G401 (cell line): ENCODE measurements at places on chromosomes 6 and 20.
A peak's percentile ranks its signal among the peaks of the same experiment; 100 is the strongest.

DNA sequence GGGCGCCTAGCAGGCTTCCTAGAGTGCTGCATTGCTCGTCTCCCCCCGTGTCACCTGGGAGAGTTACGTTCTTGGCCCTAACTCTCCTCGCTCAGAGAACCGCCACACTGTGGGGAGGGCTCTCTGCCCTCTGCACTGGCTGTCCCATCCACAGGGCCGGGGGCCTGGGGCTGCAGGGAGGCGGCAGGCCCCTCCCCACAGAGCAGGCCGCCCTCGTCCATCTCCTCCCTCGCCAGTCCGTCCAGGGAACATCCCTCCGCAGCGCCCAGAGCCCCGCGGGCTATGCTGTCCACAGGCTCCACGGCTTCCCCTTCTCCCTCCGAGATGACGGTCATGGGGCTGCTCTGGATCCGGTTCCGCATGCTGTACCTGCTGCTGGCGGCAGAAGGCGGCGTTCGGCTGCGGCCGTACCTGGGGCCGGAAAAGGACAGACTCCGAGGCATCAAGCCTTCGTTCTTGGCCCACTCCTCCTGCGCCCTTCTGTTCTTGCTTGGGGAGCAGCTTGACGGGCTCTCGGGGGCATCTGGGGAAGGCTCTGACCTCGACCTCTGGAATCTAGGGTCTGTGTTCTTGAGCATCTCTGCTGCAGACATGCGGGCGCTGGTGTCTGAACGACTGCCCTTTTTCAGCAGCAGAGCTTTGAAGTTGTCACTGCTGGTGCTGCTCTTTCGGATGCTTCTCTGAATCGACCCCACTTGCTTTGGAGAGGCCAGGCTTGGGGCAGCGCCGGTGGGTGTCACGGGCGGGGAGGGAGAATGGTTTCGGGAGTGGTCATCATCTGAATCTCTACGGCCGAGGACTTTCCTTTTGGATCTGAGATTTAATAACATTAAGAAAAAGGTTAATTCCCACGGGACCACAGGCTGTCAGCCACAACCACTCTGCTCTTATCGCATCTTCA lies 20.2 kb downstream of the HEBP2 start:
- DNase-seq: no peak

DNA sequence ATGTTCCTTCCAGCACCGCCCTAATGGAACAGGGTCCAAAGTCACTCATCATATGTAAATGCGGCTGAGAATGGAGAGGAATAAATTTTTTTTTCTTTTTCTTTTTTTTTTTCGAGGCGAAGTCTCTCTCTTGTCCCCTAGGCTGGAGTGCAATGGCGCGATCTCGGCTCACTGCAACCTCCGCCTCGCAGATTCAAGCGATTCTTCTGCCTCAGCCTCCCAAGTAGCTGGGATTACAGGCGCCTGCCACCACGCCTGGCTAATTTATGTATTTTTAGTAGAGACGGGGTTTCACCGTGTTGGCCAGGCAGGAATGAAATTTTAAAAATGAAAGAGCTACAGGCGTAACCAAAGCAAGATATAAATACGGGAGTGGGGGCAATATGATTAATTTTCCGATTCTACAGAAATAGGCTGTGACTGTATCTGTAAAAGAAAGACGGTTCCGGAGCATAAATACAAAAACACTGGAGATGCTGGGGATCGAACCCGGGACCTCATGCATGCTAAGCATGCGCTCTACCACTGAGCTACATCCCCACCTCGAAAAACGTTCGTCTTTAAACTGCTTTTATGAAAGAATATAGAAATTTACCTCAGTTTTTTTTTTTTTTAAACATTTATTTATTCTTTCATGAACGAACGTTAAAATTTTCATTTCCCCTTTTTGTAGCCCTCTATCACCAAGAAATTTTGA lies 132.2 kb downstream of the GPX5 start:
- DNase-seq: peak; percentile 87

DNA sequence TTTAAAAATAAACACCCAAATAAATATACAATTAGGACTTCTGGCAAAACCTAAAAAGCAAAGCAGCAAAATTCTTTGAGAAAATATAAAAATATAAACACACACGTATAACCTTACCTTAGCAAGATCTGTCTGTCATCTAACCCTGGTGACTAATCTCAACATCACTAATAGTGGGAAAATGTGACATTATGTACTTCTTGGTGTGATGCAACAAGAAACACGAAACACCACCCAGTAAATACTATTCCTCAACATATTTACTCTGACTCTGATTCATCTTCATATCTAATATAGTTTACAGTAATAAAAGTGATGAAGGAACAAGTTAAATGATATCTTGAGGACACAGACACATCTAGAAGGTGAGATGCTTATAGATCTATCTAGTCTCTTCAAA lies 332.6 kb upstream of the MANEA start:
- no peak for DNase-seq

DNA sequence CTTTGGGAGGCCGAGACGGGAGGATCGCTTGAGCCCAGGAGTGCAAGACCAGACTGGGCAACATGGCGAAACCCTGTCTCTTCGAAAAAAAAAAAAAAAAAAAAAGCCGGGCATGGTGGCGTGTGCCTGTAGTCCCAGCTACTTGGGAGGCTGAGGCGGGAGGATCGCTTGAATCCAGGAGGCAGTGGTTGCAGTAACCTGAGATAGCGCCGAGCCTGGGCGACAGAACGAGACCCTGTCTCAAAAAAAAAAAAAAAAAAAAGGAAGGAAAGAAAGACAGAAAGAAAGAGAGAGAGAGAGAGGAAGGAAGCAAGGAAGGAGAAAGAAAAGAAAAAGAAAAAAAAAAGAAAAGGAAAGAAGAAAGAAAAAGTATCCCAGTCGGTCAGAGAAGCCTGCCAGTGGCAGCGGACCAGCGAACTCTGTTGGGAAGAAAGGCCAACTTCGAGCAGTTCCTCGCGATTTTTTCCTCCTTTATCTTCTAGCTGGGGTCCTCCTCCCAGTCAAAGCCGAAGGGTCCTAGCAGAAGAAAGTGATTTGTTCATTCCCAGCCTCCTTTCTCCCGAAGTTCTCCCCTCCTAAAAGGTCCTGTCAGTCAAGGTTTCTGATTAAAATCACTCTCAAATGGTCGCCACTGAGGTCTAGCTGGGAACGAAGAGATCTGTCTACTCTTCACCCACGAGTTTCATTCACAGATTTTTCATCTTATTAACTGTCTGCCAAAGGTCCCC lies 2.4 kb upstream of the SYCP2L start:
- DNase-seq: no peak

- DNase-seq: peak; percentile 83
These were observed 49.4 kb upstream of the ARMC2 start for GRCh38 chr6:108798670-108799353.

- DNase-seq: no peak
These were observed 16.1 kb upstream of the CCN6 start for GRCh38 chr6:112037783-112038216.

DNA sequence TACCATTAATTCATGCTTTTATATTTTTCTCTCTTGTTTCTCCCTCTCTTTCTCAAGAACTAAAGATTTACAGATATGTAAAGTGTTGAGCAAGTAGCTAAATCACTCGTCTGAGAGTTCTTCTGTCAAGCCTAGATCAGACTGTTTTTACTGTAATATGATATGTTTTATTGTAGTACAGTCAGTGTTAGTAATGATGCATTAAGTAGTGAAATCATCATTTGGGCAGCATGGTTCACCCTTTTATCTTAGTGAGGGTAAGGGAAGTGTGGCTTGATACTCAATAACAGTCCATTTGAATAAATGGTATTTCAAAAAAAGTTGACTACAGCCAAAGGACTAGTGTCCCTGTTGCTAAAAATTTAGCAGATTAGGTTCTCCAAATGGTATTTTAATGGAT lies 9.2 kb downstream of the CYB5R4 start:
- DNase-seq: no peak

DNA sequence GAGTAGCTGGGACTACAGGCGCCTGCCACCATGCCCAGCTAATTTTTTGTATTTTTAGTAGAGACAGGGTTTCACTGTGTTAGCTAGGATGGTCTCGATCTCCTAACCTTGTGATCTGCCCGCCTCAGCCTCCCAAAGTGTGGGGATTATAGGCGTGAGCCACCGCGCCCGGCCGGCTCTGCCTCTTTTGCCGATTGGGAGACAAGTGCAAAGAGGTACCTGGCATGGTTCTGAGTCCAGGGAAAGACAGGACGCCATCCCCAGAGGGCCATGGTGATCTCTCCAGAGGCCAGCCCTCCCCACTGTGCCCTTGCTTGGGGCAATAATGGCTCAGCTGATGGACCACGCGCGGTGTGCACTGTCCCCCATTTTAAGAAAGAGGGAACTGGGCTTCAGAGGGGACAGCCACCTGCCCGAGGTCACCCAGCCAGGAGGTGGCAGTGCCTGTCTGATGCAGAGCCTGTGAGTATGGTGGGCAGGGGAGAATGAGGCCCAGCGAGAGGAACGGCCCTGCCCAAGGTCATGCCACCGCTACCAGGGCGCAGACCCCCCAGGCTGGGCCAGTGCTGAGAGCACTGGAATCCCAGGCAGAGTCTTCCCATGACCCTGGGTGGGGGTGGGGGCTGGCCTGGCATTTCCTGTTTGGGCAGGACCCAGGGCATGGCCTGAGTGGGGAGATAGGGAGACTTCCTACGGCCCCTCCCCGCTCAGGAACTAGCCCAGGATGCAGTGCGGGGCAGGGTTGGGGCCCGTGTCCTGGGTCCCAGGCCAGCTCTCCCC lies 61.0 kb downstream of the SNAI1 start:
- no peak for DNase-seq

DNA sequence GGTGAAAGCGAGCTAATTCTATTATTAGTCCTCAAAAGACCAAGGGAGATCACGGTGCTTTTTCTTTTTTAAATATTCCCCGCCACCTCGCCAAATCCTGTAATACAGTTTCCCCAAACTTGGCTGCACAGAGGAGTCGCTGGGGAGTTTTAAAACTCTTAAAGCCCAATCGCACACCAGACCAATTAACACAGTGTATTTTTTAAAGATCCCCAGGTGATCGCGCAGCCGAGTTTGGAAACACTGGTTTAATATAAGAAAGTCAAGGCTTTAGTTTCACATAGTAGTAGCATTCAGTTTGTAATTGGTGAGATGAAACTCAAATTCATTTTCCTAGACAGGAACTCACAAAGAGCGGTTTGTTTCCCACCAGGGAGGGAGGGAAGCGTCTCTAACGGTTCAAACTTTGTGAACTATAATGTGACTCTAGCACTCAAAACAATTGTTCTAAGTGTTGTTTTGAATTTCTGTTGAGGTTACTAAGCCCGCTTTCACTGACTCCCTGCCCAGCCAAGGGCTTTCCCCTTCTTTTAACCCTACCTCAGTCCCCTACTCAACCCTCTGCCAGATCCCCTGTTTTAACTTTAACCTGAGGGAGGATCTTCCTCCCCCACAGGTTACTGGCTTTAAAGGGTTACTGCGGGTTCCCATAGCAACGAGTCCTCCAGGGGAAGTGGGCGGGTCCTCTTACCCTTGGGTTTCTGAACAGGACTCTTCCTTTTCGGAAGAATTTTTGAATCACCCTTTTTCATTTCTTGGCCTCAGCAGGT lies 25.7 kb upstream of the BTBD3 start:
- DNase-seq: peak; percentile 84

- peak; percentile 59 for DNase-seq
These were observed 178.7 kb downstream of the TBXT start for GRCh38 chr6:165988757-165989456.

DNA sequence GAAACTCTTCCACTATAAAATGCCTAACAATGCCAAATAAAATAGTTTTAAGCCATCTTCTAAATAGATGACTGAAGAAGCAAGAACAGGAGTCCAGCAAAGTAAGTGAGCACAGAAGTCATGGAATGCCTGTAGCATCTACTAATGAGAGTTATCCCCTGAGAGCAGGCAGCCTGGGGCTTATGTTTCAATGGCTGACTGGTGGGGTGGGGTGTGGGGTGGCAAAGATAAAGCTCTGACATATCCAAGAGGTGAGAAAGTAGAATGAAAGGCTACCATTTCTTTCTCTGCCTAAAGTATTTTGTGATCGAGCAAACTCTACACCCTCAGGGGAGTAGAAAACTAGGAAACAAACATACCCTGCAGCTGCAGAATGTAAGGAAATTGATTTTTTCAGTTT lies 348.8 kb downstream of the TFAP2B start:
- DNase-seq: no peak

DNA sequence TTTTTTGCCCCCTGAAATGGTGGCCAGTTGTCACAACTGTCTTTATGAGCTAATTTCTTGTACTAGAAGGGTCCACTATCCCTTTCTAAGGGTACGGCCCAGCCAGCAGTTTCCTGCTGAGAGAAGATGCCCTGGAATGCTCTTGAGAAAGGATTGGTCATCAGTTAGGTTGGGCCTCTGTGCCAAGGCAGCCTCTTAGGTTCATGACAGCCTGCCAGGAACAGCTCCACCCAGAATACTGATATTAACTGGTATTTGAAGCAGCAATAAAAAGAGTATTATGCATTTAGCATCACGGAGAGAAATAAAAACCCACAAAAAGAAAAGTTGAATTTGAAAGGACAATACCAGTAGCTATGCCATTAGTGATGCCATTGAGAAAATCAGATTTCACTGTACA lies 9.0 kb upstream of the HINT3 start:
- no peak for DNase-seq

- no peak for DNase-seq
These were observed 504.0 kb upstream of the ARID1B start for GRCh38 chr6:156273065-156273711.

DNA sequence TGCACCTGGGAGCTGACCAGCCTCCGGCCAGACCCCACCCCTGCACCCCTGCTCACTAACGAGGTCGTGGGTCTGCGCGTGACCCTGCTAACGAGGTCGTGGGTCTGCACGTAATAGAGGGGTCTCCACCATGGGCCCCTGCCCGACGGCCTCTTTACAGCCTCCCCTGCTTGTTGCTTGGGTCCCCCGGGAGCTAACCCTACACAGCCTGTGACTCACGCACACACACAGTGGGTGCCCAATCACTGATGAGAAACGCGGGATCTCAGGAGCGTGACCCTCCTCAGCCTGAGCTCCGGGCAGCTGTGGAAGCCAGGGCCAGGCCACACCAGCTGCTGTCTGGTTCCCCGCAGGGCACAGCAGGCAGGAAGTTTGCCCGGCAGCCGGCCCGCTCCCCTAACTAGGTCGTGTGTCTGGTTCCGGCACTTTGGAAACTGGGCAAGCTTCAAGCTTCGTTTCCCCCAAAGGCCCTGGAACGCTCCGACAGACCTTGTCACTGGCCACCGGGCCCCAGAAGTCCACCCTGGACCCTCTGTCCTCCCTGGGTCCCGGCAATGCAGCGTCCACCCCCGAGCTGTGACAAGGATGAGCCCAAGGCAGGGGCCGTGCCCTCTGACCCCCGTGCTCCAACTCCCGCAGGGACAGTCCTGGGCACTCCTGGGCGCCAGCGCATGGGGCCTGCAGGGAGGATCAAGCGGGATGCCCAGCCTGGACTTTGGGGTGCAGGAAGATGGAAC lies 767 bp downstream of the PTK6 start:
- DNase-seq: no peak

DNA sequence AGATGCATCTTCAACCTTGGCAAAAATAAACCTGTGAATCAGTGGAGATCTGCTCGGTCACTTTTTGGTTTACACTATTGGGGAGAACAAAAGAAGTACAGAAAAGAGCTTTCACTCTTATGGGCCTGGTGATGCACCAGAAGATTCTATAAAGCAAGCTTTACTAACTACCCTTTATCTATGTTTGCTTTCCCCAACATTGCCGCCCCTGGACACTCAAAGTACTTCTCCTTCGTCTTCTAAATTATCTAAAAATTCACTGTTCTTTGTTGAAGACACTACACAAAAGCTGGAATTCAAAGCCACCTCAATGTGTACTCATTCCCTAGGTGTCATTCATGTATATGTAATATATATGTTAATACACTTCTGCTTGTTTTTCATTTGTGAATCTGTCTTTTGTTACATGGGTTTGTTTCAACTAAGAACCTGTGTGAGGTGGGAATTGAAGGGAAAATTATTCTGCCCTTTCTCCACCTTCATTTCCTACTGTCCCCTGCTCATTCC lies 97.9 kb upstream of the BTN3A2 start:
- DNase-seq: no peak

GRCh38 chr6:170523256-170524171 lies 29.6 kb downstream of the PSMB1 start:
- DNase-seq: no peak
